ENCODE measurements at places on chromosomes 5 and 9. TPM values are rescaled to one million over a fixed set of nuclear protein-coding genes. Genes with fewer than 3 reads are reported as not detected.

GRCh38 chr5:15442193-15442570, 57.8 kb upstream of the FBXL7 start:
- no peak for DNase-seq

GRCh38 chr9:99162759-99163364, 57.9 kb downstream of the TGFBR1 start:
- DNase-seq: no peak

DNA sequence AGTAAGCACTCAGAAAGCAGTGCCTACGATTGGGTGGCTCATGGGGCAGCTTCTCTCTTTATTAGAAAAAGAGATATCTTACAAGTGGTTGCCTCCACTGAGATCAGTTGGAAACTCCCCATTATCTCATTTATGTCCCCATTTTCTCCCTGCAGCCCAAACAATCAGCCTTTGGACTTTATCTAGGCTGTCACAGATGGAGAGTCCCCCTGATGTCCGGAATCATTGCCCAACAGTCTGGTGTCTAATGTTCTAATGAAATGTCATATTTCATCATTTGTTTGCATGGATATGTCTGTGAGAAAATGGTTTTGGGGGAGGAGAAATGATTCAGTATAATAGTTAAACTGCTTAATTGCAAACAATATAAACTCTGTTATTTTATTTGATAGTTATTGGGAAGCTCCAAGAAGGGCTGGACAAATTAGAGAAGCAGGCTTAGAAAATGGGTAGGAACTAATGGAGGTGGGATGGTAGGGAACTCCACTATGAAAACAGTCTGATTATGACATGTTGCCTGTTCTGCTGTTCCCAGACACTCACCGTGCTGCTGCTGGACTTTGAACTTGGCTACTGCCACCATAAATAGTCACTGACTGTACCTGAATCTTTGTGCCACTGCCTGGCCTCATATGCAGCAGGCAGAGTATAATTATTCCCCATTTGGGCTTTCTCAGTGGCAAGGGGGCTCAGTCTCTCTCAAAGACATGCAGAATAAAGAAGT, 38.3 kb upstream of the SMAD5 start:
- DNase-seq: no peak

DNA sequence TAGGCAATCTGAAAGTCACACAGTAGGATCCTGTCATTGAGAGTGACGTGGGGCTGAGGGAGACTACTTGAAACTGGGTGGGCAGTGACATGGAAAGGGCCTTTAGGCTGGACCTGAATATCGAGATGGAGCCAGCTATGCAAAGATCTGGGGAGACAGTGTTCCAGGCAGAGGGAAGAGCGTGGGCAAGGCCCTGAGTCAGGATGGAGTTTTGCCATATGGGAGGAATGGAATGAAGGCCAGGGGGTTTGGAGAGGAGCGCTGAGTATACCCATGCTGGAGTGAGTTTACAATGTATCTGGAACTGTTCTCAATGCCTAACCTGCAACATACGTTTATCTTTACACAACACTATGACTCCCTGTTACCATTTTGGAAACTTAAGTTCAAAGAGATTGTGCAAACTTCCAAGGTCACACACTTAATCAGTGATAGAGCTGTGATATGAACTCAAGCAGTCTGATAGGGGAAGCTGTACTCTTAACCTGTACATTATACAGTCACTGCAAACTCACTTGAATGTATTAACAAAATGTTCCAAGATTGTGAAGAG, 33.5 kb downstream of the INSYN2B start:
- no peak for DNase-seq

DNA sequence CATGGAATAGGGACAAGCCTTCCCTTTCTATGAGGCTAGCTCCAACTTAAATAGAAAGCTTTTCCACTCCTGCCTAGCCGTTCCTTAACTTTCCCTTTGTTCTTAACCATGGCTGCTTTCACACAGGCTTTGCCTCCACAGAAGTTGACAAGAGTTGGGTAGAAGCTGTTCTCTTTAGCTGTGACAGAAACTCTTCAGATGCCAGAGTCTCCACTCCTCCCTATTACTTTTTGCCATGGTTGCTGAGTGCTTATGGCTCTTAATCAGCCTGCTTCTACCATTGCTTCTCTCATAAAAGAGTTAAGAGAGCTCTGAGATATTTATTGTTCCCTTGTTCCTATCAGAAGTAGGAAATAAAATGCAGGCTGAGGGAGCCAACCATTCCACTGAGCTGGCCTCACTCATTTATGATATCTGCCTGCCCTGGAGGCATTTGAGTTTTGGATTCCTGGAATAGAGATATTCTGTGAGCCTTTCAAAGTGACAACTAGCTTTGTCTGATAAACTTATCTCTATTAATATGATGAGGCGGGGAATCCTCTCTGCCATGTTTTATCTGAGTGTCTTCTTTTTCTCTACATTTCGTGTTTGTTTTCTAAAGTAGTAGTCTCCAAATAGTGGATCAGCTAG, 162.6 kb downstream of the DMAC1 start:
- DNase-seq: no peak

GRCh38 chr9:89489548-89490530, 8.1 kb downstream of the SEMA4D start:
- no peak for DNase-seq

GRCh38 chr5:175867587-175868347, 3.6 kb upstream of the CPLX2 start:
- DNase-seq: no peak

DNA sequence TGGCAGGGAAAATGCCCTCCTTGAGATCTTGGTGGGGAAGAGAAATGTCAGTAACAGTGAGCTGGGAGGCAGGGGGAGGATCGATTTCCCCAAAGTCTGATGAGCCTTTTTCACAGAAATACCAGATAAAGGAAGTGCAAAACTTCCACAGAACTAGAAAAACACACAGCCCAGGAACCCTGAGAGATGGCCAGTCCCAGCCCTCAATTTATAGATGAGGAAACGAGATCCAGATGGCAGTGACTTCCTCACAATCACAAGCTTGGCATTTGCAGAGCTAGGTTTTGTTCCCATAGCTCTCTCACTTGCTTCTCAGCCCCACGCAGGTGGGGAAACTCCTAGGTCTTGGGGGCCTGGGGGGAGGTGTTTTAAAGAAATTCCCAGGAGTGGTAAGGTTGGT, 3.8 kb upstream of the GGTA1 start:
- no peak for DNase-seq

GRCh38 chr5:147626464-147626863, 116.6 kb upstream of the DPYSL3 start:
- no peak for DNase-seq

DNA sequence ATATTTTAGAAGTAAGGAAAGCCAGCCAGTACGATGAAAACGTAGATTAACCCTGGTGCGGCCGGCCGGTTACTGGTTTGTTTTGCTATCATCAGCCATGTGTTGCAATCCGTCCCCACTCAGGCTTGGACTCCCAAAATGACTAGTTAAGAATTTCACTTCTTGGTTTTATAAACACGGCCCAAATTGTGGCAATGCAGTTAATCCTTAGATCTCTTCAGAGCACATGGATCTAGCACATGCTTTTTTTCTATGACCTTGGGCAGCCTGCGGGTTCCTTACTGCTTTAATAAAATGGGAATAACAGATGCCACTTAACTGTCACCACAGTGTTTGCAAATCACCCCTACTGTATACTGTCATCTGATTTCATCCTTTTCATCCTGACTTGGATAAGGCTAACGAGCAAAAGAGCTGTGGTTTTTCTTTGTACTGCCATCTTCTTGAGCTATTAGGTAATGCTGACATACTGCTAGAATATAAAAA, 1.5 kb downstream of the NDFIP1 start:
- no peak for DNase-seq

DNA sequence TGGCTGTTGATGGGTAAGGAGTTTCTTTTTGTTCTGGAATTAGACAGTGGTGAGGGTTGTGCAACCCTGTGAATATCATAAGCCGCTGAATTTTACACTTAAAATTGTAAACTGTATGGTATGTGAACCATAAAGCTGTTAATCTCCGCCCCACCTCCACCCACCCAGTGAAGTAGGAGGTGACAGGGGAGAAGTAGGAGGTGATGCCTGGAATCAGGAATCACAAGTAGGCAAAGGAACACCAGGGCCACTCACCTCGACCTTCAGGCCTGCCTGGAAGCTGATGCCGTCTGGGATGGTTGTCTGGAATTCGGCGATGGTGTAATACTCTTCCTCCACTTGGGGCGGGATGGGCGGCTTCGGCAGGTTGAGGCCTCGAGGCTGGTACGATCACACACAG, 62.3 kb upstream of the UBTD2 start:
- DNase-seq: no peak

GRCh38 chr5:24102010-24102409, 542.8 kb downstream of the CDH10 start:
- DNase-seq: no peak

DNA sequence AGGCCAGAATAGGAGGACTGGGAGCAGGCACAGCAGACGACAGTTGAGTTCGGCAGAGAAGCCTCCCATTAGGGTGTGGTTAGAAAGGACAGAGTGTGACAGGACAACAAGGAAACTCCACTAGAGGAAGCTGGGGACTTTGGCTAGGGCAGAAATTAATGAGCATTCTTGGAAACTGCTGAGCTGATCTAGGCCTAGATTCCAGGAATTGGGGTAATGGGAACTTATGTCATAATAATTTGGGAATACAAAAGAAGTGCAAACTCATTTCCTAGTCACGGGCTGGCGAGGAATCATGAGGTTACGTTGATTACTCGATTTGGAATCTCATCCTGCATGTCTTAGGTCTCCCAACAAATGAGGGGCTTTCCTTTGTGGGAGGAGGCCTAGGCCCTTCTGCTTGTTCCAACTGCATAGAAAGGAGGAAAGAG, 144.6 kb upstream of the RPS23 start:
- DNase-seq: no peak

DNA sequence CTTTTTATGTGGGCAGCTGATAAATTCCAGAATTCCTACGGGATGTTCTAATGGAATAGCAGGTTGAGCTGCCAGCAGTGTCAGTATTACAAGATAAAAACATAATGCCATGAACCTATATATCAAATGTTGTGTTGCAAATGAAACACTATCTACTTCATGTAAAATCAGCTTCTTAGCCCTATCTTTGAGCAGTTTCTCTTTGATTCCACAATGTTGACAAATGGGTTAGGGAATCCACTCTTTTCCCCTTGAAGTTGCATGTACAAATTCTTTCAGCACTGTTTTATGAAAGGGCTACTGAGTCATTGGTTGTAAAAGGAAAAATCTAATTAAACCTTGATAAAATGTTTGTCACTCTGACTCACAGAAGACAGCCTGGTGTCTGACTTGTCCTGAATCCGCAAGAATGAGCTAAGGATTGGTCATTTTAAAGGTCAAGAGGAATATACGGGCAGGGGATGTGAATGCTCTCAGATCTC, 950.6 kb upstream of the NUDT12 start:
- no peak for DNase-seq

- no peak for DNase-seq
Observed at GRCh38 chr9:134971696-134972095, 54.0 kb upstream of the FCN1 start.

The LRRC19 gene
- not detected for total RNA-seq

The EDIL3 gene
- 470 TPM for total RNA-seq

The TSSK1B gene
- 0.42 TPM for total RNA-seq

The LCN1 gene
- total RNA-seq: not detected

The CAMSAP1 gene
- 34.4 TPM for total RNA-seq

The ENTREP1 gene
- total RNA-seq: 0.24 TPM

The GARNL3 gene
- total RNA-seq: 6.0 TPM

The STPG3 gene
- 0.50 TPM for total RNA-seq

All from osteocyte (in vitro differentiated cells).